ENCODE measurements at places on chromosomes 7 and 10.

- no peak for DNase-seq
Observed at GRCh38 chr7:21013765-21014539, 227.3 kb upstream of the SP8 start.

DNA sequence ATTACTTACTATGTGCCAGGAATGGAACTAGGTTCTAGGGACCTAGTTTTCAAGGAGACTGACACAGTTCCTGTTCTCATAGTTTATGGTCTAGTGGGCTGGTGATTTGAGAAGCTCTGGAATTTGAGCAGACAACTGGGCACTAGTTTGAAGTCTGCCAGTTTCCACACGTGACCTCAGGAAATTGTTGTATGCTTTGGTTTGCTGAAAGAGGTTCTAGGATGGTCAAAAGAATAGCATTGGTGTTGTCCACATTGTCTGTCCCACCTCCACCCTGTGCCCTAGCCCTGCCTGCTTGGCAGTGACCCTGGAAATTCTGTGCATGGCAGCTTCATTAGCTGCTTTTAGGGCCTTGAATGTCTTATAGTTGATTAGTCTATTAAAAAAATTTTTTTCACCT, 28.7 kb downstream of the GBF1 start:
- no peak for DNase-seq

- no peak for DNase-seq
Observed at GRCh38 chr7:155951554-155952158, 139.4 kb upstream of the SHH start.

DNA sequence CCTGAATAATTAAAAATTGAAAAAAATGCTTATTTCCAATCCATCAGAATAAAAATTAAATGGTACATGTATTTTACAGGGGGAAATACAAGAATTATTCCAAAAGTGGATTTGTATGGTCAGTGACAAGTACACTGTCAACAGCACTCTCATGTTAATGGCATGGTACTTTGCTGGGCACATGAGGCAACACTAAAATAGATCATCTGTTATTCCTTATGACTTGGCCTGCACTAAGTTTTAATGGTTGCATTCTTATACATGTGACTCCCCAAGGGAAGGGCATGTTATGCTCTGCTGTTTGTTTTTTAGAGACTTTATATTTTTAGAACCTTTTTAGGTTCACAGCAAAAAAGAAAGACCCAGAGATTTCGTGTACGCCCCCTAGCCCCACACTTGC, 128.3 kb downstream of the CPEB3 start:
- no peak for DNase-seq

DNA sequence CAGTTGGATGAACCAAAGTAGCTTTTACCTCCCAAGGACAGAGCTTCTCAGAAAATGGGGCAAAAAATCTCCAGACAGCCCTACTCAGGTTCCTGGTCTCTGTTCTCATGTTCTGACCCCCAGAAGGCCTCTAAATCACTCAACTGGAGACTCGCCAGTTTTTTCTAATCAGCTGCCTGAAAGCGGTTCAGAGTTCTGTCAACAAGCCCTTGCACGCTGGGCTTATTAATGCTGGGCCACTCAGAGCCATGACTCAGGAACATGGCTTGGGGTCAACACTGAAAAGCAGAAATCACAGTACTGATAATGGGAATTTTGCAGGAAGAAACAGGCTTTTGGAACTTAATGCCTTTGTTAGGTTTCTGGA, 15.3 kb downstream of the ECHDC3 start:
- no peak for DNase-seq

- no peak for DNase-seq
Observed at GRCh38 chr7:76246804-76247389, 45.2 kb downstream of the SRRM3 start.

GRCh38 chr10:26457088-26457487, 18.9 kb downstream of the APBB1IP start:
- DNase-seq = no peak

GRCh38 chr10:13234172-13234571, at the start of gene UCMA:
Gene UCMA, minus strand, starts transcription at chr10:13234374. Its CDS starts 116 bp downstream, at chr10:13234258.
- DNase-seq = no peak

DNA sequence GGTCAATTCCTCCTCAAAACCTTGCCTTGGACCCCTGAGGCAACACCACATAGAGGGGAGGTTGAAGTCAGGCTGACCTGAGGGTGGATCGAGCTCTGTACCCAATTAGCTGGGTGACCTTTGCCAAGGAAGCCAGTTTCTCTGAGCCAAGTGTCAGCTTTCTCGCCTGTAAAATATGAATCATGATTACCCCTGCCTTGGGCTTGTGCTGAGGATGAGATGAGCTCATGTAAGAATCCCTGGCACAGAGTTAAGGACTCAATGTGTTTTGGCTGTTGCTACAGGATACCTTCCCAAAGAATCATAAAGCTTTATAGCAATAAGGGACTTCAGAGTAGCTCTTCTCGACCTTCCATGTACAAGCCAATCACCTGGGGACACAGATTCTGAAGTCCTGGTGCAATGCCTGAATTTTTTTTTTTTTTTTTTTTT, 43.5 kb upstream of the CACUL1 start:
- DNase-seq = no peak

DNA sequence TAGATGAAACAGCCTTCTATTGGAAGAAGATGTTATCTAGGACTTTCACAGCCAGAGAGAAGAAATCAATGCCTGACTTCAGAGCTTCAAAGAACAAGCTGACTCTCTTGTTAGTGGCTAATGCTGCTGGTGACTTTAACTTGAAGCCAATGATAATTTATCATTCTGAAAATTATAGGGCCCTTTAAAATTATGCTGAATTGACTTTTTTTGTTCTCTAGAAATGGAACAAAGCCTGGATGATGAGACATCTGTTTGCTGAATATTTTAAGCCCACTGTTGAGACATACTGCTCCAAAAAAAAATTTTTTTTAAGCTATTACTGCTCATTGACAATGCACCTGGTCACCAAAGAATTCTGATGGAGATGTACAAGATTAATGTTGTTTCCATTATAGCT, 189.2 kb downstream of the MBL2 start:
- DNase-seq = no peak

DNA sequence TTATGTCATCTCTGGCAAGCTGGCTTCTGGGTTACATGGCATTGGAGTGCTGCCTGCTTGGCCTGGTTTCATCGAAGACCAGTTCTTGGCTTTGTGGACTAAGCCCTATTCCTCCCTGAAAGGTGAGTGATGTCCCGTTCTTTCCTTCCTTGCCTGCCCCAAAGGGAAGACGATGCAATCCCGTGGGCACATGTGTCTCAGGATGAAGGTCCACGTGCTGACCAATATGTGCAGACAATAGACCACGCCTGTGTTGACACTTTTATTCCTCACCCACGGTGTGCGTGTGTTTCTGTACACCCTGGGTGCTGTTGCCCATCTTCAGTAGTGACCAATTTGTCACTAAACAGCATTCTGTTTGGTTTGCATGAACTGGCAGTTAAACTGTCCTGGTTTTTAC, 28.6 kb upstream of the SHH start:
- no peak for DNase-seq

- DNase-seq = no peak
Observed at GRCh38 chr7:121235201-121235600, 93.6 kb upstream of the WNT16 start.

DNA sequence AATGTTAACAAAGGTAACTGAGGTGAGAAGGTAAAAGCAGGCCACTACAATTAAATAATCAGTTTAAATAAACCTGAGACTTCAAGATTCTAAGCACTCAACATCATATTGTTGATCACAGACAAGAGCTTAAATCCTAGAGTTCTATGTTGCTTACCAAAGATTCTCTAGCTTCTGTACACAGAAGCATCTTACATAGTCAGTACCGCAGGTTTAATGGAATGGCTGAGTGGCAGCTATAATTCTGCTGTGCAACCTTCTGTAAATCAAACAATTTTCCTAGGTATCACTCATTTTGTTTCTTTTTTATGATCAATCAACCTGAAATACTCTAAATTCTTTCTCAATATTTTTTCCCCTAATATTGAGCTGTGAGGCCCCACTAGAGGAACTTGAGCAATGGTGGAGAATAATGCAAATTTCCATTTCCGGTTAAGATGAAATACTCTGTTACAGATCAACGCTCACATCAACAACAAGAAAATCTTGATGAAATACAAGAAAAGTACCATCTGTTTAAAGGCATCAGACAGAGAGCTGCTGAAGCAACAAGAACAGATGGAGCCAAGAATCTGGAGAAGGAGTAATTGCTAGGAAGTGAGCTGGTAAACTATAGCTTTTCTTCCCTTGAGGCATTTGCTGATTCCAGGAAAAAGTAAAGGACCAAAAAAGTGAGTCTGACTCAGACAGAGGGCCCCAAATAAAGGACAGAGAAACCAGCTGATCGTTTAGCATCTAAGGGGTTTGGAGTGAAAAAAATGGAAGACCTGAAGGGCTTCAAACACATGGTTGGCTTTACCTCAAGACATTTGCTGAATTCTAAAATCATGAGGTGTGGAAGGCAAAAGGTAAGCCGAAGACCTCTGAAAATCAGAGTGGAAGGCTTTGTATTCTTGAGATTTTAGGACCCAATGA, 22.6 kb downstream of the PNPLA8 start:
- DNase-seq = no peak

DNA sequence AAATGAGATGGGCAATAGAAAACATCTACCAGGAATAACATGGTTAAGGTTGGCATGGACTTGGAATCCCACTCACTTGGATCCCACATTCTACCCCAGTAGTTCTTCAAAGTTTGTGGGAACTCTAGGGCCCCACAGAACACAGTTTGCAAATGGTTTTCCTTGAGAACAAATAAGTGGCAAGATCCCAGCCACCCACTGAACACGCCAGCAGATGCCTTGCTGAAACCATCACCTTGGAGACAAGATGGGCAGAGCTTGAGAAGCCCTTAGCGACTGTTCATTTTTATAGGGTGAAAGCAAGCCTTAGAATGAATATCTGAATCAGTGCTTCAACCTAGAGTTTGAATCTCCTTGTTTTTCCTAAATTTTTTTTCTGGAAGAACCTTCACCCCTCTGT, 349.1 kb downstream of the RPS24 start:
- DNase-seq = no peak

- DNase-seq = no peak
Observed at GRCh38 chr7:134442441-134443220, 16.3 kb downstream of the AKR1B1 start.

GRCh38 chr7:85471740-85472139, 284.9 kb upstream of the SEMA3D start:
- no peak for DNase-seq

- no peak for DNase-seq
Observed at GRCh38 chr10:35136263-35136815, 9.7 kb downstream of the CREM start.

DNA sequence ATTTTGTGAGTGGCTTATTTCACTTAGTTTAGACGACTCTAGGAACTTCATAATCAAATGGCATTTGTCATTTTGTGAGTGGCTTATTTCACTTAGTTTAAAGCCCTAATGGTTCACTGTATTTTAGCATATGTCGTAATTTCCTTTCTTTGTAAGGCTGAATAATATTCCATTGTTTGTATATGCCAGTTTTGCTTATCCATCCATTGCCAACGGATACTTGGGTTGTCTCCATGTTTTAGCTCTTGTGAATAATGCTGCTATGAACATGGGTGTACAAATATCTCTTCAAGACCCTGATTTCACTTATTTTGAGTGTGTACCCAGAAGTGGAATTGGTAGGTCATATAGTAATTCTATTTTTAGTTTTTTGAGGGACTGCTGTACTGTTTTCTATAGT, 31.8 kb downstream of the DOCK1 start:
- DNase-seq = no peak

- no peak for DNase-seq
Observed at GRCh38 chr10:63266391-63267316, 133.5 kb downstream of the NRBF2 start.

DNA sequence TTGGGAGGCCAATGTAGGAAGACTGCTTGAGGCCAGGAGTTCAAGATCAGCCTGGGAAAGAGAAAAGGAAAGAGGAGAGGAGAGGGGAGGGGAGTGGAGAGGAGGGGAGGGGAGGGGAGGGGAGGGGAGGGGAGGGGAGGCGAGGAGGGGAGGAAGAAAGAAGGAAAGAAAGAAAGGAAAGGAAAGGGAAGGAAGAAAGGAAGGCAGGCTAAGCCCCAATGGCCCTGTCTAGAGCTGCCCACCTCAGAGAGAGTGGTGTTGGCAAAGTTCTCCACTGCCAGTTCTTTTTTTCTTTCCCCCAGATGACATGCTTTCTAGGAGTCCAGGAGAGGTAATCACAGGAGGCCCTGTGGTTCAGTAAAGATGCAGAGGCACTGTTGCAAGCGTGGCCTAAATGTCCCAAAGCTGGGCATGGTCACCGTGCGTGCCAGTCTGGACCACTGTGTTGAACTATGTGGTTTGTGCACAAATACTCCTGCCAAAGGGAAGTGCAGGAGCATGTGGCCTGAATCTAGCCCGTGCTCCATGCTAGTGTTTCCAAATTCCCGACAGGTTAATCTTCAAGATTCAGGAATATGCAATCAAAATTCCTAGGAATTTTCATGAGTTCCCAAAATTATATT, 39.7 kb downstream of the ODAD2 start:
- DNase-seq = no peak

- no peak for DNase-seq
Observed at GRCh38 chr10:122054048-122055025, 65.4 kb downstream of the TACC2 start.

GRCh38 chr7:94067506-94067905, 63.4 kb upstream of the BET1 start:
- no peak for DNase-seq

GRCh38 chr7:13981070-13981469, 8.4 kb downstream of the ETV1 start:
- no peak for DNase-seq
